NCI-H187 (cell line): ENCODE measurements at places on chromosomes 1 and 21.
A peak's percentile ranks its signal among the peaks of the same experiment; 100 is the strongest.

GRCh38 chr1:44084998-44085675 lies 33.5 kb upstream of the KLF17 start:
- no peak for DNase-seq

- no peak for DNase-seq
Measured at GRCh38 chr1:34975771-34976170, 9.4 kb downstream of the TMEM35B start.

- DNase-seq, result no peak
Measured at GRCh38 chr21:34946916-34947534, 102.1 kb downstream of the RUNX1 start.

DNA sequence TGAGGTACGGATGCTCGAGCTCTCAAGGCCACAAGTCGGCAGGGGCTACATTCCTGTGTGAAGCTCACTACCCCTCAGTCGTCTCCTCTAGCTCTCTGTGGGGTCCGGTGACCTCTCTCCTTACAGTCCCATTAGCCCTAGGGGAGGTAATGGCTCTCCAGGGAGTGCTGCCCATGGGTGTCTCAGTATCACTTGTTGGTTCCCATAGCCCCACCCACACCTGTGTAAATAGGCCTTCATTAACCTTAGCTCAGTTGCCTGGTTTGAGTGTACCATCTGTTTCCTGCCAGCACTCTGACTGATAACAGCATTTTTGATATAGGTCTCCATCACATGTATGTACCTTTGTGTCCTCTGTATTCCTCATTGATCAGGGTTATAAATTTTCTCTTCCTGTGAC lies 133.2 kb upstream of the KCNJ15 start:
- no peak for DNase-seq

DNA sequence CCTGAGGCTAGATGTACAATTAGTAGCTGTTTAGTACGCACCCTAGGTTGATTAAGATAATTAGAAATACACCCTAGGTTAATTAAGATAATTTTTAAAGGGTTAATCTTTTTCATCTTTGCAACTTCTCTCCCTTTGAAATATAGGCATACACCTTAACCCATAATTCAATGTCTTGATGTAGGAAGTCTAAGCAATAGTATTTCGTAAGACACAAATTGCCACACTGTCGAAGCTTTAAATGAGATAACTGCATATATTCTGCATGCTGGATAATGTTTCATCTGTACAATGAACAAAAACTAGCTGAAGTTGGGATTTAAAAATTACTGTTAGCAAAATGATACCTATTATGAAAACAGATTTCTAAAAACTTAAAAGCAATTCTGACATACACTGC lies 122.9 kb downstream of the EVI5 start:
- no peak for DNase-seq

GRCh38 chr1:203291201-203292096 lies 13.9 kb upstream of the BTG2 start:
- peak; percentile 84 for DNase-seq

GRCh38 chr1:66873111-66873510 lies 51.5 kb downstream of the DNAI4 start:
- no peak for DNase-seq

GRCh38 chr1:3411806-3412205 lies 42.7 kb upstream of the ARHGEF16 start:
- DNase-seq, result no peak

GRCh38 chr1:34186741-34187494 lies 10.2 kb downstream of the C1orf94 start:
- DNase-seq, result no peak

DNA sequence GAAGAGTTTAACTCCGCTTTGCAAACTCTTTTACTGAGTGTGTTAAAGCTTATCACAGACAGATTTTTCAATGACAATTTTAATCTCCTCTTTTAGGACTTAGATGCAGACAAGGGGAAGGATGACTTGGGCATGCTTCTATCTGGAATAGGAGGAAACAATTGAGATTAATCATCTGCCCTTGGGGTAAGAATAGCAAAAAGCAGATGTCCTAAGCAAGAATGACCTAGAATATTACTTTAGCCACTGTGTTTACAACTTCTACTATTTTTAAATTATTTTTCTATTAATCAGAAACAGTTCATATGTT lies 569.0 kb upstream of the ADGRL2 start:
- DNase-seq, result no peak

GRCh38 chr1:4033713-4034112 lies 133.6 kb upstream of the C1orf174 start:
- DNase-seq, result no peak

- no peak for DNase-seq
Measured at GRCh38 chr1:53644909-53645689, 93.9 kb downstream of the GLIS1 start.

DNA sequence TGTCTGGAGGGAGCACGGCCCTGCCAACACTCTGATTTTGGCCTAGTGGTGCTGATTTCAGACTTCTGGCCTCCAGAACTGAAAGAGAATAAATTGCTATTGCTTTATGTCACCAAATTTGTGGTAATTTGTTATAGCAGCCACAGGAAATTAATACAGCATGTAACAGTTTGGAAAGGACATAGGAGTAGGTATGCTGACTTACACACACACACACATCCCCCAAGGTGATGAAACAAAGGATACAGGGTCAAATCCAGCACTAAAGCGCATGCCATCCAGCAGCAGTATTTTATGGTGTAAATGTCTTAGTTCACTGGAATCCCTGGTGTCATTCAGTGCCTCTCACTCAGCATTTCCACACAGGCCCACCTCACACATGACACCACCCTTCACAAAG lies 72.2 kb upstream of the MAN1A2 start:
- DNase-seq, result no peak

DNA sequence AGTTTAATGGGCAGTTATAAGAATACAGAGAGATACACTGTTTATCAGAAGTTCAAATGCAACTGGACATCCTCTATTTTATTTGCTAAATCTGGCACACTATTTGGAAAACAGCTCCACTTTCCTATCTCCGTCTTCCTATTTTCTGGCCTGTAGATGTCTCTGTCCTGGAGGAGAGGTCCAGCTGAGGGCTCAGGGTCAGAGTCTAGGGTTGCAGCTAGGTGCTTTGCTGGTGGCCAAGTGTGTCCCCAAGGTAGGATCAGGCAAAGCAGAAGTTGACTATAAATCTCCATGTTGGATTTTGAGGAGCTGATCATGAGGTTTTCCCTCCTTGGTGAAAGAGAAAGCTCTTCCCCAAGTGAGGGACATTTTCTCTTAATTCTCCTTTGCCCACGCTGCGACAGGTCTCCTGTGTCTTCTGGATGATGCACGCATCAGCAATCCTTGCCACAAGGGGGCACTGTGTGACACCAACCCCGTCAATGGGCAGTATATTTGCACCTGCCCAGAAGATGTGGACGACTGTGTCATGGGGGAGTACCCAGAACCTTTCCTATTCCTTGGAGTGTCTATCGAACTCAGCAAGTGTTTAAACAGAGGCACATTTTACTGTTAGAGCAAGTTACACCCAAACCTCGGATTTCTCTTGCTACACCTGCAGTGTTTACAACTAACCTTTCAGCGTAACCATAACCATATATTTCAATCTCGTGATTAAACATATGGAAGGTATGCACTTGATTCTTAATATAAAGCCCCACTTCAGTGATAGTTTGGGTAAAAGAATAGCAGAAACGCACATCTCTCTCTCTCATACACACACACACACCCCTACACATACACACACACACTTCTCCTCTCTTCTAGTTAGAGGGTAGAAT lies 10.2 kb downstream of the ADAM30 start:
- peak; percentile 45 for DNase-seq

- no peak for DNase-seq
Measured at GRCh38 chr1:199020904-199021303, 382.1 kb downstream of the PTPRC start.

DNA sequence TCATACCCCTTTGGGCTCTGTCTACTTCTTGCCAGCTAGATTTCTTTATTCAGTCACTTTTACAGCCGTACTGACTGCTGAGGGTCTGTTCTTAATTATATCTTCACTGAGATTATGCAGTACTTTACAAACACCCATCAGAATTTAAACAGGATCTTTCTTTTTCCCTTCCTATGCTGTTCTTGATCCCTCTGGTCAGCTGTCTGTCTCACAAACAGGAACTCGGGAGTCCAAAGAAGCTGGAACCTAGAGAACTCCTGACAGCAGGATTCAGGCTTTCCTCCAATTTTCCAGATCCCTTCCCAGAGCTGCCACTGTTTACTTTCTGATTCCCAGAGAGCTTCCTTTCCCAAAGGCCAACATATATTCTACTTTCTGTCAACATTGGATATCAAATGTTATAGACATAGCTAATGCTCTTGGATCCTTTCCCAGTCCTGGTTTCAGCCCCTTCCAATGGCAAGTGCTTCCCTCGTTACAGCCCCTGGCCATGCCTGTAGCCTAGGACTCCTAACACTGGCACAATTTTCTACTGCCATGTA lies 59.5 kb downstream of the ATP2B4 start:
- no peak for DNase-seq

GRCh38 chr1:95650631-95651030 lies 416.6 kb downstream of the RWDD3 start:
- DNase-seq, result no peak

DNA sequence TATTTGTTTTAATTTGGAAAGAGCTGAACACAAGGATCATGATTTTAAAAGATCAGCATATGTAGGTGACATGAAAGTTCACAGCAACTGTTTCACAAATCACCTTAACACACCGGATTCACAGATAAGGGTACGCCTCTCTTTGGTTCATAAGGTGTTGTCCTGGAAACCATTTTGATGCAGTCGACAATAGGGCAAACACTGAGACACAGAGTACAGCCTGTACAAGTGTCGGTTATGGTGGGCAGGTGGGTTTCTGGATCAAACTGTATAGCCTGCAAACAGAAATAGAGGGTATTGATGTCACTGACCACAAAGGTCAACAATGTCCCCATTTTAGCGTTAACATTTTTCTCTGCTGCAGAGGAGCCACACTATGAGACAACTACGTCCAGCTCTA lies 357.3 kb downstream of the PTBP2 start:
- no peak for DNase-seq

DNA sequence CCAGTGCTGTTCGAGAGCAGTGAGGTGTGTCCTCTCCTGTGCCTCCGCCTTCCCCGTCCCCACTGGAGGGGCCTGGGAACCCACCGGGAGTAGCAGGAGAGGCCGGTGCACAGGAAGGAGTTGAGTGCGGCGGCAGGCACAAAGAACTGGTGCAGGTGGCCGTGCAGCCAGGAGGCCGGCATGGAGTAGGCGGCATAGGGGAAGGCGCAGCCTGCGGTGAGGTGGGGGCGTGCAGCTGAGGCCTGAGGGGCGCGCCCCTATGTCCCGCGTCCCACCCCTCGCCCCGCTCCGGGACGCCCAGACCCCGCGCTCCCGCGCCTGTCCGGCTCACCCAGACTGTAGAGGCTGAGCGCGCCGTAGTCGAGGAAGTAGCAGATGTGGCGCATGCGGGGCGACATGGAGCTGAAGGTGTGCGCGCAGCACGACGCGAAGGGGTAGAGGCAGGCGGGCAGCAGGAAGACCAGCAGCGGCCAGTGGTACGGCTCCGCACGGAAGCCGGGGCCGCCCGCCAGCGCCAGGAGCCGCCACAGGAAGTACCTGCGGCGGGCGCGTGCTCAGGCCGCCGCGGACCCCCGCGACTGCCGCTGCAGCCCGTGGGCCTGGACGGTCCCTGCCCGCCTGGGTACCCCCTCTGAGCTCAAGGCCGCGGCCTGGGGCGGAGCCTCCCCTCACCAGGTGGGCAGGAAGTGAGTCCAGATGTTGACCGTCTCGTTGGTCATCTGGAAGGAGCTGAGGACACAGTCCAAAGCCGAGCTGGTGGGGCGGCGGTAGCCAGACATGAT lies 2.2 kb downstream of the PAQR6 start:
- DNase-seq, result no peak

DNA sequence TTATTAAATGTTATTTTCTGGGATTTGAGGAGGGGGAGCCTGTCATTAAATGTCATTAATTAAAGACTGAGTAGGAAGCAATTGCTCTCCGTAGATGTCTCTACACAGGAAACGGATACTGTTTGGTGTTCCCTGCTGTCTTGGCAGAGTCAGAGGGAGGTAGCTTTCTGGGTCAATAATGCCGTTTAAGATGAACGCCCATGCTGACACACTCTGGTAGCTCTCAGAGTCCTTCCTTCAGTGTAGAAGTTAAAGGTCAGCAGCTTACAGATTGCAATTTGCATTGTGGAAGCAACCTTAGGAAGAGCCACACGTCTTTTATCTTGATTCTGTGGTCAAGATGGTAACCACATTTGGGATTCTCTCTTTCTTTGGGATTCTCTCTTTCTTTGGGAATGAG lies 257.5 kb downstream of the KIF26B start:
- DNase-seq, result no peak

GRCh38 chr1:59161136-59161535 lies 135.8 kb upstream of the FGGY start:
- DNase-seq, result no peak

DNA sequence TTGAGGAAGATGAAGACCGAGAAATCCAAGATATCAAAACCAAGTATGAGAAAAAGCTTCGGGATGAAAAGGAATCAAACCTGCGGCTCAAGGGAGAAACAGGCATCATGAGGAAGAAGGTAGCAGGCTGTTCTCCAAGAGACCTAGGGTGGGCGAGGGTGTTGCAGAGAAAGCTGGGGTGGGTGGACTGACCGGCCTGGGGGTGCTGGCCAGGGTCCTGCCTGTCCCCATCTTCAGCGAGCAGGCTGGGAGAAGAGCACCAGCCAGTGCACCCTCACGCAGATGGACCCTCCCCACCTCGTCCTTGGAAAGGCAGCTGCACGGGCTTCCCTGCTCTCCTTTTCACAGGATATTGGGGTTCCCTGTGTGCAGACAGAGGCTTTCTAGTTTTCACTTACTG lies 46.9 kb upstream of the TMEM125 start:
- no peak for DNase-seq

DNA sequence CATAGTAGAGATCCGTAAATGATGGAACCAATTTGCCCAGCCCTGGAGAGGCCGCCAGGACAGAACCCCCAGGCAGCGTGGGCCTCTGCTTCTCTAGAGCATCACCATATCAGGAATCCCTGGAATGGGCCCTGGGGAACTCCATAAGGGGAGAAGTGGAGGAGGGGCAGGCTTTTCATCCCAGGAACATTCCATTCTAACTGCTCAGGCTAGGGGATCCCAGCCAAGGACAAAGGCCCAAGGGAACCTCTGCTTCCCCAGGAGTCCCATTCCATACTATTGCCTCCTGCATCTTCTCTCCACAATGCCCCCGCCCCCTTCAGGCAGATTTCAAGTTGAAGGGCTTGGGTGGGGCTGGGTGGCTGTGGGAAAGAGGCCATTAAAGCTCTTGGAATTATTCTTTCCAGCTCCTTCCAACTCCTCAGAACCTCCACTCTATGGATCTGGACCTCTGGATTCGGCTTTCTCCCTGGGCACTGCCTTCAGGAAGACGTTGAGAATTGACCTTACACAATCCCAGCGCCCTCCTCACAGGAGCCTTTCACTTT lies 6.0 kb downstream of the TRNP1 start:
- DNase-seq, result no peak

DNA sequence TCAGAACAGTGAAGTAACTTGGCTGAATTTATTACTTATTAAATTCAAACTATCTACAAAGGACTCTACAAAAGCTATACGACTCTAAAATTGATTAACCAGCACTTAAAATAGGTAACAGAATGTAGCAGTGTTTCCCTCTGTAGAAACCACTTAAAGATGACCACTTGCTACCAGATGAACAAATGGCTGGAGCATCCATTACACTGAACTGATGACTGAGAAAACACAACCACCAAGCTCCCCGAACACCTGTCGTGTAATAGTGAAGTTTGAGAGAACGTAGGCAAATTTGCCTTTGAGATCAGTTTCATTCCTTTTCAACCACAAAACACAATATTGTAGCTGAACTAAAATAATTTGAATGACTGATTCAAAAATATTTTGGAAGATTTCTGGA lies 226.7 kb downstream of the KCNT2 start:
- no peak for DNase-seq
